Activated naive CD4-positive, alpha-beta T cell (primary cell): ENCODE measurements at places on chromosomes 6 and 20.

DNA sequence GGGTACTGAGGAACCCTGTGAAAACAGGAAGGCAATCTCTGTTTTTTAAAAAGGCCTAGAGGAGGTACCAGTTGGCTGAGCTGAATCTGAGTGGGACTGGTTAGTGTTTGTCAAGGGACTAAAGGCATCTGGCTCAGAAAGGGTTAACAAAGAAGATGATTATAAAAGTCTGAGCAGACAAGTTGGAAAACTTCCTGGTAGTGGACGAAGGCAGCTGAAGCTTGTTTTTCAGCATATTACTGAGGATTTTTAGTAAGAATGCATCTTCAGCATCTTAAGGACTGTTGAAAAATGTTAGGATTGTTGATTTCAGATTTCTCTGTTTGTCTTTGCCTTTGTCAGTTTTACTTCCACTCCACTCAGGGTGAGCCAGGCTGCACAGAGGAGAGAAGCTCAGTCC is 5.1 kb downstream of the GPX5 start:
- DNase-seq, result no peak

- no peak for DNase-seq
Observed at GRCh38 chr6:20411544-20411943, 9.9 kb downstream of the E2F3 start.

GRCh38 chr20:31849306-31849930 is 4.0 kb upstream of the FOXS1 start:
- DNase-seq, result no peak

GRCh38 chr6:23529902-23530301 is 596.1 kb upstream of the NRSN1 start:
- no peak for DNase-seq

GRCh38 chr20:34921436-34921835 is 34.2 kb downstream of the GSS start:
- no peak for DNase-seq
